ENCODE measurements at places on chromosomes 11 and 22.

- no peak for DNase-seq
Measured at GRCh38 chr11:70043482-70043881, 34.6 kb upstream of the ANO1 start.

DNA sequence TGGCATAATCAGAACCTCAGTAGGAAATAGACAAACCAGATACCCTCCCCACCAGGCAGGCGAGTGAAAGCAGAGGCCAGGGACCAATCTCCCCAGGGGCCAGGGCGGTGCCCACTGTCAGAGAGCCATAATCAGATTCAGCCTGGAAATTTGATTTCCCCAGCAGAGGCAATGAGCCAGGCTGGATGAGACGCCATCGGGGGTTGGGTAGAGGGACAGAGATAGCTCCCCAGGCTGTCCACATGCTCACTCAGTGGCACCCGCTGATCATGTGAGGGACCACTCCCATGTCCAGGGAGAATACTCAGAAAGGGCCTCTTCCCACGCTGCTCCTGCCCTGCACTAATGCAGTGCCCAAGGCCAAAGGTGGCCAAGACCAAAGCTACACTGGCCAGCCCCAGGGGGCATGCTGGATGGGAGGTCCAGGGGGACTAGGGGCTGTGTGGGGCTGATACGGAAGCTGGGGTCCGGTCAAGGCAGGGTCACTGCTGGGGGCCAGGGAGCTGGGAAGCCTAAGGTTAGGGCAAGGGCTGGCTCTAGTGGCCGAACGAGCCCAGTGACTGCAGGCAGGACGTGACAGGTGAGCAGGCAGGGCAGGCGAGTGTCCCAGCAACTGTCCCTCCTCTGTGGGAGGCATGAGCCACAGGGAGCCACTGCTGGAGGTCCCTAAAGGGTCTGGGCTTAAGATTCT is 19.8 kb downstream of the ARVCF start:
- DNase-seq: no peak

- DNase-seq: no peak
Measured at GRCh38 chr11:86811637-86812321, 11.4 kb downstream of the PRSS23 start.

DNA sequence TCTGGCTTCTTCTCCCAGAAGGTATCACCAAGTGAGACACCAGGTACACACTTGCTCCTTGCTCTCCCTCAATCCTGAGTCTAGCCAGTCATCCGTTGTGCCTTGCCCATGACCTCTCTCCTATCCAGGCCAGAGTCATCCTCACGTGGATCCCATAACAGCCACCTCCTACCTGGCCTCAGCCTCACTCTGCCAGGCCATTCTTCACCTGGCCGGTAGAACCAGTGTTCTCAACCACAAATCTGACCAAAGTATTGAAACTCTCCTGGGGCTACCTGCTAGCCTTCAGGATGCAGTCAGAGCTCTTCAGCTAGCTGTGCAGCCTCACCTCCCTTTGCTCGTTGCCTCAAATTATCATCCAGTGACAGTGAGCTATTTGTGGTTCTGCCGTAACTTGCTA is 37.7 kb downstream of the CHRDL2 start:
- no peak for DNase-seq

GRCh38 chr11:57491371-57492061 is 24.0 kb downstream of the SLC43A1 start:
- peak; percentile 26 for DNase-seq

- no peak for DNase-seq
Measured at GRCh38 chr11:32752001-32752400, 42.5 kb downstream of the CCDC73 start.

GRCh38 chr22:19422440-19423301 is 8.9 kb downstream of the HIRA start:
- DNase-seq: no peak

Data from activated T-cell treated with anti-CD3 and anti-CD28 coated beads for 1 hour (primary cell).